Karpas-422 (cell line): ENCODE measurements at places on chromosomes 2 and 18.

DNA sequence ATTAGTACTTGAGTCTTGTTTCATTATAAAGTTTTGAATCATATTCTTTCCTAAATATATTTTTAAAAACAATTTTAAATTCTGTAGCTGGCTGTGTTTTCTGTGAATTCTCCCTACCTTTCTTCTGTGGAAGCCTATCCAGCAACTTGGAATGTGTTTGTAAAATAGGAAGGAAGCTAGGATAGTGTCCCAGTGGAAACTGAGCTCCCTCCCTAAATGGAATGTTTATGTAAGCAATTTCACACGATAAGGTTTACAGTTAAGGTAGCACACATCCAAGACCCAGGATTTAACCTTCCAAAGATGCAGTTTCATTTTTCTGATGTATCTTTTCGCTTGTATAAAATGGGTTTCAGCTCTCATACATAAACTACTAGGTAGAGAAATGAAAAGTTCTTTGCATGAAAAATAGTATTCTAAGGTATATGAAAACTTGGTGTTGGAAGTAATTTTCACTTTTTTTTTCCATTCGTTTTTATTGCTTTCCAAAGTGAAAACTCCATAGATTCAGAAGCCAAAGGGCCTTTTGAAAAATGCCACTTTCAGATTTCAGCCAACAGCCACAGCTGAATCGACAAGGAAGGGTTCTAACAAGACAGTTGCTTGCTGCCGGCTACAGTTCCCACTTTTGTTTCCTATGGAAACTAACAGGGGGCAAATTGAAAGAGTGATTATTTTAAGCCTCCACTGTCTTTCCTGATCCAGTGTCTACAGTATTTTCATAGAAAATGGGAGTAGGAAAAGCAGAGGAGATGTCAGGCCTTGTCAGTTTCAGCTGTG is 405.1 kb upstream of the POU3F3 start:
- DNase-seq, result no peak

DNA sequence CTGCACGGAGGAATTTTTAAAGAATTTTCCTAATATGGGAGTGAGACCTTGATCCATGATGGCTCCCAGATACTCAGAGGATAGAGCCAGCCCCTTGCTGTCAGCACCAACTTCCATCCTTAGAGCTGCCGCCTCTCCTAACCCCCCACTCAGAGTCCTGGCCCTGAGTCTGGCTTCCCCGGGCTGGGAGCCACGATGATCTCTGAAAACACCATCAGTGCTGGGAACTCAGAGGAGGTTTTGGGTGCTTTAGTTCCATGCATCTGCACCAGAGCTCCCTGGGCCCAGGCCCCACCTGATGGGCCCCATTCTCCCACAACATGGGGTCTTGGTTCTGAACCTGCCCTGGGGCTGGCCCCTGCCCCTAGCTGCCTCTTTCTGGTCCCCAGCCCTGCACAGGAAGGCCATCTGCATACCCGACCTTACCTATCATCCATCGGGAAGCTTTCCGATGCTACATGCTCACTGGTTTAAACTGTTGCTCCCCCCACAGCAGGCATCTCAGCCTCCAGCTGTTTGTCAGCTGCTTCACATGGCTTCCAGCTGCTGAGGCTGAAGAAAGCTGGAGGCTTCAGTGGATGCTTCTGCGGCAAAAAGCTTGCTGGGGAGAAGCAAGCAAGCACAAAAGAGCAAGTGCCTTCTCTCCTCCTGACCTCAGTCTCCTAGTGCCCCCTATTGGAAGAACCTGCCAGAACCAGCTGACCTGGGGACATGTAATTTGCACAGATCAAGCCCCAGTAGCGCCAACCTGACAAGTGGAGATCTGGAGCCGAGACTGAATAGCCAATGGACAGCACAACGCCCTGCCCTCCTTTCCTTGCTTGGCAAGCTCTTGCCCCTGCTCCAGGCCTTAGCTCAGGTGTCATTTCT is 24.2 kb upstream of the RHOB start:
- DNase-seq, result peak; percentile 70

GRCh38 chr2:88809216-88809615 is 117.7 kb downstream of the RPIA start:
- no peak for DNase-seq

- no peak for DNase-seq
Measured at GRCh38 chr2:27085673-27086089, 891 bp upstream of the KHK start.

DNA sequence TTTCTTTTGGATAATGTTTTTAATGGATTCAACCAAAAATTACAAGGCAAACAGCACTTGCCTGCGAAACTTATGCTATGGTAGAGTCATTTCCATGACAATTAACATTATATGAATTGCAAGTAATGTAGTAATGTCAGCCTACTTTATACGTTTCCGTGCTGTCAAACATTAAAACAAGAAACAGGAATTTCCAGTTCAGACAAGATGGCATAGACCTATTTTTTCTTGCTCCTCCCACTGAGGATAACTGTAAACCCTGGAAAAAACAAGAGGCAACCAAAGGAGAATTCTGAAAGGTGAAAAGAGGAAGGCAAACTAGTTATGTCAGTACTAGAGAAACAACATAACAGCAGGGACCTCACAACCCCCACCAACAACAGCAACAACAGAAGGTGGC is 170.7 kb downstream of the DIS3L2 start:
- no peak for DNase-seq

DNA sequence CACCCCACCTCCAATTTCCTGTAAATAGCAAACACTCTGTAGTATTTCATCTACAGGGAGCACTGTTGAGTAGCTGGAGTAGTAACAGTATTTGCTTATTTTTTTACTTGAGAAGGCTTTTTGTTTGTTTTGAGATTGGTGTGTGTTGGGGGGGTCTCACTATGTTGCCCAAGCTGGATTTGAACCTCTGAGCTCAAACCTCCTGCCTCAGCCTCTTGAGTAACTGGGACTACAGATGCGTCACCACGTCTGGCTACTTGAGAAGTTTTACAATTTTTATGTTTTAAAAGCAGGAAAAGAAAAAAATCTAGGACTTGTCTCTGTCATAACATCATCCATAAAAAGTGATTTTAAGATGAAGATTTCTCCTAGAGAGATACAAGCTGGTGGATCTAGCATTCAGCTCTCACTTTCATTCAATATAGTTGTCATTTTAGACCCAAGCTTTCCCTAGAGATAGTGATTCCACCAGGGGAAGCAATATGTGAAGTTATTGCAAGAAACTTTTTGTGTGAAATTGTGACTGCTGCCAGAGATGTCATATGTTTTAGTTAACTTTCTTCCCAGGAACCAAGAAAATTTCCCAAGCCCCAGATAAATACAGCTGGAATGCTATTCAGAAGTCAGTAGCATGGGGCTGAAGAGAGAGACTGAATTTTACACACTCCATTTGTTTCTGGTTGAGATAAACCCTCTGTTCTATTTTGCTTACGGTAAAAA is 60.2 kb upstream of the MAP4K3 start:
- DNase-seq, result no peak

DNA sequence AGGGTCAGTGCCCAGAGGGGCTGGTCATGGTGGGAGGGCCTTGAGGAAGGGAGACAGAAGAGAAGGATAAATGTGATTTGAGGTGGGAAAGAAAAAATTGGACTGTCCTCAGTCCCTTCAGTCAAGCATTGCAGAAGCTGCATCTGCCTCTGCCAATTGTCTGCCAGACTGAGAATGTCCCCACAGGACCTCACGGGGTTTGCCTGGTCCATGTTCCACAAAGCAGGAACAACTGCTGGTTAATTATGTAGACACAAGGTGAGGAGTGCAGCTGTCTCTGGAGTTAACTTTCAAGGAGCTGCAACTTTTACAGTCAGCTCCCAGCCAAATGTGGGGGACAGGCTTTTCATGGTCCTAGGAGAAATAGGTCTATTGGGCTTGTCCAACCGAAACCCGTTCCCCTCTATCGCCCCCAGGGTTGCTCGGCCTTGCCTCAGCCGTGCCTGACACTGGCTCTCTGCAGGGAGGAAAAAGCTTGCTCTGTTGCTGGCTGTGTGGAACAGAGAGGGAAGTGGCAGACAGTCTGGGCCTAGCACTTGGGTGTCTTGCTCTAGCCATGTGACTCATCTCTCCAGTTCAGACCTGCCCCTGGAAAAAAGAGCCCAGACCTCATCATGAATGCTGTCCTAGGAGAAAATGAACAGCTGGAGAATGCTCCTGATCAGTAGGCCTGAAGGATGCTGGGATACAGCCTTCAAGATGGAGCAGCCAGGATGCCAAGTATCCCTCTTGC is 31.1 kb upstream of the PAX8 start:
- DNase-seq, result no peak

GRCh38 chr18:44520981-44521667 is 159.6 kb upstream of the SETBP1 start:
- DNase-seq, result peak; percentile 14

GRCh38 chr2:195027947-195028346 is 629.1 kb upstream of the SLC39A10 start:
- no peak for DNase-seq

GRCh38 chr18:68925268-68925667 is 127.4 kb downstream of the CCDC102B start:
- DNase-seq, result peak; percentile 58

GRCh38 chr2:20682167-20682920 is 15.4 kb downstream of the GDF7 start:
- DNase-seq, result no peak

GRCh38 chr2:69933839-69934613 is 19.1 kb downstream of the MXD1 start:
- no peak for DNase-seq

DNA sequence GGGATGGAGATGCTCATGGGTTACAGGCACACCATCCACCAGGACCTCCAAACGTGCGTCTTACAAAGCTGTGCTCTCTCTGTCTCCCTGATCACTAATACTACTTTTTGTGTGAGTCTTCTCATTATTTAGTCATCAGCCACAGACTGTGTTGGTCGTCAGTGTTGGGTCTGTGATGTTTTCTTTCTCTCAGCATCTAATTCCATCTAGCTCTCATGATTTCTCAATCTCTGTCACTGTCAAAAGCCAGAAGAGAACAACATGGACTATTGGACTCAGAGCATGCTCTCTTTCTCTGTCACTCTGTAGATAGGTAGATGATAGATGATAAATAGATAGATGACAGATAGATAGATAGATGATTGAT is 6.0 kb upstream of the ARL4C start:
- DNase-seq, result no peak

DNA sequence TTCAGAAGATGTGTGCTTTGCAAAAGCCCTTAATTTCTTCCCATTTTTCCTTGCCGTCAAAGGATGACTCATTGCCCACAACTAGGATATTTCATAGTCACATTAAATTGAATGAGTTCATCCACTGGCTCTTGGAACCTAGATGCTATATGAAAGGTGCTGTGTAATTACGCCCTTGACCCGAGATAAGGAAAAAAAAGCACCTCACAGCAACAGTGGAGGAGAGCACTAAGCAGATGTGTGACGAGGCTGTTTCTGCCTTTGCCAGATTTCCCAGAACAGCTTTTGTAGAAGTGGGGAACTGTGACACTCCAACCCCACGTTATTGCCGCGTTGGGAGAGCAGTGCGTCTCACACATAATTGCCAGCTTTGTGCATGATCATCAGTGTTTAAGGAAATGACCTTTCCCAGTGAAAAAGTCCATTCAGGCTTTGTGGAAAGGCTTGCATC is 33.3 kb upstream of the TMEM87B start:
- DNase-seq, result no peak

DNA sequence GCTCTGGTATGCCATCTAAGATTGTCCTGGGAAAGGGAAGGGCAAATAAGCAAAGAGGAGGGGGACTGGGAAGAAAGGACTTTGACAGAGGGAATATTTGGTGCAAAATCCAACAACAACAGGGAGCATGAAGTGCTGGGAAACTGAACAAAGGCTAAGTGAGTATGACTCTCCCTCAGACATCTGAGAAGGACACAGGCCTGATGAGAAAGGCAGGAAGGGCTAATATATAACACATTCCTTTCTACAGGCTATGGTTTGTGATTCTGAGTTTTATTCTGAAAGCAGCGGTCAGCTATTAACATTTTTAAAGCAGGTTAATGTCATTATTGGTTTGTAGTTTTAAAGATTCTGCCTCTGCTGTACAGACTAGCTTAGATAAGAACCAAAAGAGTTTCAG is 1579.5 kb downstream of the LRP1B start:
- no peak for DNase-seq
